Stimulated activated CD4-positive, alpha-beta T cell treated with anti-CD3 and anti-CD28 coated beads, Interleukin-15, amount 100 ng/mL, for 48 hours (primary cell): ENCODE measurements at places on chromosomes 6 and 20.

DNA sequence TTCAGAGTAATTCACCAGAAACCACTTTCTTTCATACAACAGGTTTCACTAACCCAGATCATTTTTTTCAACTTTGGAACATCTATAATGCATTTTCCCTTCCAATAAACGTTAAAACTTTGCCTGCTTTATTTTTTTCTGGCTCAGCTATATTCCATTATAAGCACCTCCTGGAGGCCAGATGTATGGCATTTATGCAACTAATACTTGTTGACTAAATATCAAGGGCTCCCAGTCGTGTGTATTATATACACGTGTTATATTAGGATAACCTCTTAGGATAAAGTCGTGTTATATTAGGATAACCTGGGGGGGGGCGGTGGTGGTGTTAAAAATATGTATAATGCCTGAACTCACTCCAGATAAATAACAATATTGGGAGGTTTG lies 6.7 kb downstream of the OPN5 start:
- DNase-seq: no peak

DNA sequence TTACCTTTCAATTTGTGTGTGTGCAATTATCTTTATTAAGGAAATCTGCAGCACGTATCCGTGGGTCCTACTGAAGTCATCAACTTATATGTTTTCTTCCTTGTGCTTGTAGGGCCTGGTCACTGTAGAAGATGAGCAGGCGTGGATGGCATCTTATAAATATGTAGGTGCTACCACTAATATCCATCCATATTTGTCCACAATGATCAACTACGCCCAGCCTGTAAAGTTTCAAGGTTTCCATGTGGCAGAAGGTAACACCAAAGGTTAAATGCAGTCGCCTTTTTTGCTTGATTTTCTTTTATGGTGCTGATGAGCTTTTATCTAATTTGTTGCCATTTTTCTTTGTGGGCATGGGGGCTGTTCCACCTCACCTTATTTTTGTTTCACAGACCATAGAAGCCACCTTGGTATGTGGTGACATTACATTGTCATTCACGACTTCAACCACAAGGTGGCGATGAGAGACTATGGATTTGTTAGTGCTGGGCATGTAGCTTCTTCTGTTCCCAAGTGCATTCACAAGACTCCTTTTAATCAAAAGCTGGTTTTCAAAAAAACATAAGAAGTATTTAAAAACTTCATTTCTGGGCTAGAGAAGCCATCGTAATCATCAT lies 106.5 kb upstream of the LAMP5 start:
- DNase-seq: peak; percentile 22

- no peak for DNase-seq
These were observed 188.7 kb upstream of the GMDS start for GRCh38 chr6:2434116-2434515.

DNA sequence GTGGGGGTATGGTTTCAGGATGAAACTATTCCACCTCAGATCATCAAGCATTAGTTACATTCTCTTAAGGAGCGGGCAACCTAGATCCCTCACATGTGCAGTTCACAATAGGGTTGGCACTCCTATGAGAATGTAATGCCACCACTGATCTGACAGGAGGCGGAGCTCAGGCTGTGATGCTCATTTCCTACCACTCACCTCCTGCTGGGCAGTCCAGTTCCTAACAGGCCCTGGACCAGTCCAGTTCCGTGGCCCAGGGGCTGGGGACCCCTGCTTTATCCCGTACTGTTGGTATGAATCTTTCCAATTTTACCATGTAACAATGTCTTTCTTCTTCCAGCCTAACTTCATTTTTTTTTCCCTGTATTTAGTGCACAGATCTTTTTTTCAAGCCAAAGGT lies 94.9 kb downstream of the OGFRL1 start:
- DNase-seq: no peak

GRCh38 chr20:17679941-17680835 lies 1.9 kb downstream of the RRBP1 start:
- DNase-seq: no peak

DNA sequence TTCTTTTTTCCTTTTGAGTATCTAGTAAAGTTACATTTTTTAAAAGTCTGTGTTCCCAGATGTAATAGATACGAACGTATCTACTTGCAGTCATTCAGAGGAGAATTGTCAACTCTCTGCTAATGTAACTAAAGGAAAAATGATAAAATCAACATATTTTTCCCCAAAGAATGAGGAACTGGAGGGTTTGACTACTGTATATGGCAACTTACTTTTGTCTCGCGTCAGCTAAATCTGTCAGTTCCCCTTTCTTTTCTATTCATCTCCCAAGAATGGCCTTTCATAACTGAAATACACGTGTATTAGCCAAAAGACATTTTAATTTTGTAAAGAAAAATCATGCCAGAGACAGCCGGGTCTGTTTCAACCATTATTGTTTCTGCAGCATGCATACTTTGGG lies 5.4 kb downstream of the EYA2 start:
- no peak for DNase-seq

DNA sequence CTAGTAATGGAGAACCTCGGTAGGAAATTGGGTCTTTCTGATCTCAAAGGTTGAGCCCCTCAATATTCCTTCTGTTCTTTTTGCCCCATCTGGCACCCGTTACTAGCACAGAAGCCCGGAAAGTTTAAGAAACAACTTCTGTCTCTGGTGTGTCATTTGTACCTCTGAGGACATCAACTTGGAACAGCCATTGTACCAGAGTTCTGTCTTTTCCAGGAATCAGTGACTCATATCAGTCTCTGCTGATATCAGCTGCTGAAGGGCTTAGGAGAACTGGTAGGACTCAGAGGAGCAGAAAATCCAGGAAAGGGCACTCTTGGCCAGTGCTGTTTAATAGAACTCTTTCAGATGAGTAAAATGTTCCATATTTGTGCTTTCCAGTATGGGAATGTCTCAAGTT lies 78.3 kb upstream of the CHD6 start:
- DNase-seq: no peak

GRCh38 chr20:50385733-50386640 lies 124.2 kb upstream of the PTPN1 start:
- no peak for DNase-seq

DNA sequence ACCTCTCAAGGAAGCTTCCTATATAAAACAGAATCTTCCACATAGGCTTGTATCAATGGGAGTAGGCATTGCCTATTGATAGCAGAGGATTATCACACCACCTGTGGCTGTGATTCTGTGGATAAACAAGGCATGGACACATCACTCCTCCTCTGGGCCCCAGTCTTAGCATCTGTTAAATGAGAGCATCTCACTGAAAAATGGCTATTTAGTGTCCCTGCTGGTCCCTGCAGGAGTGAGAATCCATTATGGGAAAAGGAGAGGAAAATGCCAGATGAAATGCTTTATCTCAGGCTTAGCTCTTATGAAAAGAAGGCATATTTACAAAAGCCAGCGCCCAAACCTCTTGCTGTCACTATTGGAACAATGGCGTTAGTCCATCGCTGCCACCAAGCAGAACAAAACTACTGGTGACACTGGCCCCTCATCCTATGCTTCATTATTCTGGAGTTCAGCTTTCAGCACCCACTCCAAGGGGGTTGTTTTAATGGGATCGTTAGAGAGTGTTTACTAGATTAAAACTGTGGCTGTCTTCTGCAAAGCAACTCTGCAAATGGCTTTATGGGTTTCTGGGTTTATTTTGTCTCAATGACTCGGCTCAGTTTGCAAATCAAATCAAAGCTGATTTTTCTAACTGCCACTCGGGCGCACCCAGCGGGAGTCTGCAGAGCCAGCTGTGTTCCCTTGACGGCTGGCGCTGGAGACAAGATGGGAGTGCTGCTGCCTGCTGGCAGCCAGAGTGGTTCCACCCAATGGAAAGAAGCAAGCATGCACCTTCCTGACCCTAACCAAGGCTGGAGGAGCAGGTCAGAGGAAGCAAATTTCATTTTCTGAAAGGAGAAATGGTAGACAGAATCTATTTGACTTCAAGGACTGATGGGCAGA lies 658.8 kb upstream of the CHD6 start:
- no peak for DNase-seq

DNA sequence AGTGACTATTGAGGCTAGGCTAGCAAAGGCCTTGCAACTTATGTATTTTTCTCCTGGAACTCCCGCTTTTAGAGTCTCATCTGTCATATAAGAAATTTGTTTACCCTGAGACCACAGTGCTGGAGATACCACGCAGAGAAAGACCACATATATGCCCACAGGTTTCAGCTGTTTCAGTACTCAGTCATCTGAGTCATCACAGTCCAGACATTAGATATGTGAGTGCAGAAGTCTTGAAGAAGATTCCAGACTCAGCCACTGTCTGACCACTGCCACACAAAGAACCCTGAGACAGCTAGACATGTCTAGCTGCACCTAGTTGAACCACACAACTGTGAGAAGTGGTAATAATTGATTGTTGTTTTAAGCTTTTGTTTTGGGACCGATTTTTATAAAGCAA lies 648.3 kb downstream of the EPM2A start:
- DNase-seq: no peak

DNA sequence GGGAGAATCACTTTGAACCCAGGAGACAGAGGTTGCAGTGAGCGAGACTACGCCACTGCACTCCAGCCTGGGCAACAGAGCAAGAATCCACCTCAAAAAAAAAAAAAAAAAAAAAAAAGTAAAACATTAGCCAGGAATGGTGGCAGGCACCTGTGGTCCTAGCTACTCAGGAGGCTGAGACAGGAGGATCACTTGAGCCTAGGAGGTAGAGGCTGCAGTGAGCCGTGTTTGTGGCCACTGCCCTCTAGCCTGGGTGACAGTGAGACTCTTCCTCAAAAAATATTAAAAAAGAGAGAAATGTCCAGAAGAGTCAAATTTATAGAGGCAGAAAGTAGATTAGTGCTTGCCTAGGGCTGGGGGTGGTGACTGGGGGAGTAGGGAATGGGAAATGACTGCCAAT lies 6.8 kb upstream of the PIGU start:
- DNase-seq: no peak

GRCh38 chr20:54218470-54218869 lies 10.6 kb downstream of the PFDN4 start:
- DNase-seq: no peak

DNA sequence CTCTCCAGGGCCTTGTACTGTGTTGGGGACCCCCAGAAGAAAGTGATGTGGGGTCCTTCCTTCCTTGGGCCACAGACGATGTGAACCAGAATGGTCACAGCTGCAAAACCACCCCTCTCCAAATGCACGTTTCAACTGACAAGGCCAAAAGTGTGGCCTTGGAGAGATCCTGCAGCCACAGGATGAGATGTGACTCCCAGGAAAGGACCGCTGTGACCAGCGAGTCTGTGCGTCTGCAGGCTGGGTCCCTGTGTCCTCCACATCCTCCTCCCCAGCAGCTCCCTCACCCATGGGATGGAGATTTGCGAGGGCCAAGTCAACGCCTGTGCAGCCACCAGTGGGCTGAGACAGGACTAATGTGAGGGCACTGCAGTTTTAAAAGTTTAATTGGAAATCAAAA lies 247.0 kb downstream of the ERMARD start:
- no peak for DNase-seq

DNA sequence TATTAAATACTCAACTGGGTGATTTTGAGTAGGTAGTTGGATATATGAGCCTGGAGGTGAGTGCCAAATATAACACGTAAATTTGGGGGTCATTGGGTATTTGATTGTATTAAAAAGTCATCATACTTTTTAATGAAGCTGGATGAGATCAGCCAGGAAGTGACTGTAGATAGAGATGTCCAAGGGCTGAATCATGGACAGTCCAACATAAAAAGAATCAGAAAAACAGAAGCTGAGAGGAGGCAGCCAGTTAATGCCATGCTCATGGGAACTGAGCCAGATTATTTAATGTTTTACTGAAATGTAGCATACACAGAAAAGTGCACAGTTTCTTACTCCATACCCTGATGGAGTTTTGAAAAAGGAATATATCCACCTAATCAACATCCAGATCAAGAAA lies 435.5 kb upstream of the PLCB4 start:
- DNase-seq: no peak

DNA sequence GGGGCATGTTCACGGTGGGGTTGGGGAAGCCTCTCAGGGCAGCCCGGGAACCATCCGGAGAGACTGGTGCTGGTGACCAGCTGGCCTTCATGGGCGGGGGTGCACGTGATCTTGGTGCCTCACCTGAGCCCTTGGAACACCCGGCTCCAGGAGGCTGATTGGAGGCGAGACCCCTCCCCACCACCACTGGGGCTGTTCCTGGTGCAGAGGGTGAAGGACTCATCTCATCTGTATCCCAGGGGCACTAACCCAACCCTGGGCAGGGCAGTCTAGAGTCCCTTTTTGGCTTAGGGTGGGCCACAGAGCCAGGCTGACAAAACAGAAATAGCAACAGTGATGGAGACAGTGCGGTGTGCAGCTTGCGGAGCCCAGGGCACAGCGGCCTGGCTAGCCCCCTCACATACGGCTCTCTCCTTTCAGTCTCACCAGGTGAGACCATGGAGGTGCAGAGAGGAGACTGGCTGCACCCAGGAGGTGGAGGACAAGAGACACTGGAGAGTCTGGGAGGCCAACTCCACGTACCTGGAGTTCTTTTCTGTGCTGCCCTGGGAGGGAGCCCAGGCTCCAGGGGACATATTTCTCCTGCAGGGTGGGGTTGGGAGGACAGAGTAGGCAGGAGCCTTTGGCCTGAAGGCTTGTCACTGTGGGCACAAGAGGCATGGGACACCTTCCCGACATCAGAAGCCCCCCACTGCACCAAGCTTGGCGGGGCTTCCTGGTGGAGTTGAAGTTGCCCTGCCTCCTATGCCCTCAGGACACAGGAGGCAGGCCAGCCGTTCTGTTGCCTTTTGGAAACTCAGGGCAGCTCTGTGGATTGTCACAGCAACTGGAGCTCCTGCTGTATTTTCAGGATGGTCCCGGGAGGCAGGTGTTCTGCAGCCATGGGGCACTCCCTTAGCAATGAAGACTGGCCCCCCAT lies 106.0 kb downstream of the SYCP2 start:
- no peak for DNase-seq

- DNase-seq: no peak
These were observed 16.2 kb upstream of the IYD start for GRCh38 chr6:150352321-150353296.

- no peak for DNase-seq
These were observed 430.7 kb upstream of the PTCHD4 start for GRCh38 chr6:48541649-48542048.

DNA sequence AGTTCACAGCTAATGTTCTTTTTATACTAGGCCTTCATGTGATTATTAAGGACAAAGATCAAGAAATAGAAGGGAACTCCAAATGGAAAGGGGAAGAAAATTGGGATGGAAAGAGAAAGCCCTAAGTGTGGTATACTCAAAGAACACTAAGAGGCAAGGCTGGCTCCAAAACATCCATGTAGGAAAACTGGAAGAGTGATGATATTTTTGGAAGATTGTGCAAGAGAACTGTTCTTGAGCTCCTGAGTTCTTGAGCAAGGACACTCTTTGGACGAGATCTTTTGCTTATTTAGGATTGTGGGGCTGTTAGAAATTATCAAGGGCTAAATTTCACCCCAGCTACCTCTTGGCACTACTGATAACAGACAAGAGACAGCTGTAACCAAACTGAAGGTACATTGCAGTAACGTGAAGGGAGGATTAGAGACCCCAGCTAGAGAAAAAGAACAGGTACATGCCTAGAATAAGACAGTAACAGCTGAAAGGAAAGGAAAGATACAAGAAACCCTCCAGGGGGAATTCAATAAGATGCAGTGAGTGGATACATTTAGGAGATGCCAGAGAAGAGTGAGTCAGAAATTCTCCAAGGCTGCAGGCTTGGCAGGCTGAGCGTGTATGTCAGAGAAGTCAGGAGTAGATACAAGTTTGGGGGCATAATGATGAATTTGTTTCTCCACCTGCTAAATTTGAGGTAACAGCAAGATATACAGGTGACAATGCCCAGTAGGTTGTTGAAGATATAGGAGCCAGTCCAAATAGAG lies 69.7 kb downstream of the CBLN4 start:
- no peak for DNase-seq

- no peak for DNase-seq
These were observed 3.3 kb downstream of the PCIF1 start for GRCh38 chr20:45937765-45938164.

- no peak for DNase-seq
These were observed 3.5 kb upstream of the CDH26 start for GRCh38 chr20:59954718-59955117.
